ENCODE measurements at places on chromosomes 2 and 18.

- no peak for DNase-seq
Observed at GRCh38 chr2:122636097-122636496, 880.6 kb downstream of the TSN start.

- DNase-seq: no peak
Observed at GRCh38 chr2:112483042-112483473, 1.1 kb downstream of the TTL start.

DNA sequence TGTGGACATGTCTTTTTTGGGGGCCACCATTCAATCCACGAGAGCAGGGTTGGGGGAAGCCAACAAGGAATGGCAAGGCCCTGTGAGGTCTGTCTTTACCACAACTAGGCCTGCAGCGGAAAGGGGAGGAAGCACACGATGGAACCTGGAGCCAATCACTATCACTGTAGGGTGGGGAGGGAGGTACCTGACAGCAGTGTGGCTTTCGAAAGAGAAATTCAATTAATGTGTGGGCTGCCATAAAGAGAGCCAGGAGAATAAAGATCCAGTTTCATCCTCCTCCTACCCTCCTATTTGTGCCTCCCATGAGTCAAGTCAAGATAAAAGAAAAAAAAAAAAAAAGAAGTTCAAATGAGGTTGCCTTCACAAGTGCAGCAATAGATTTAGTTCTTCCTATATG is 18.9 kb upstream of the RBMS1 start:
- no peak for DNase-seq

- DNase-seq: no peak
Observed at GRCh38 chr2:10157293-10157692, 34.8 kb downstream of the RRM2 start.

DNA sequence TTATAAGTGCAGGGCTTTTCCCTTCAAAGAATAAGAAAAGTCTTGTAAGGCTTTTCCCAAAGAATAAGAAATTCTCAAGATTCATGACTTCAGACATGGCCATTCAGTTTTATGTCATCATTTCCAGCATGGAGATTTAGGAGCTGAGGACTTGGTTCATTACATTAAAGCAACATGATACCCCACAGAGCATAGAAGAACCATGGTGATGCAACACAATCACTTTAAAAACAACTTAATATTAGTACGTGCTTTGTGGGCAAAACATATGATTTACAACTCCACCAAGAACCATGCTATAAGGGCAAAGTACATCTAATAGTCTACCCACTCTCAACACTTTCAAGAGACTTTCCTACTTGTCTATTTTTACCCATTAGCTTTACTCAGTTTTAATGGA is 214.4 kb downstream of the SRBD1 start:
- DNase-seq: no peak

- no peak for DNase-seq
Observed at GRCh38 chr2:112048887-112049286, 6.2 kb upstream of the TMEM87B start.
